Stimulated activated memory B cell treated with anti-CD40 and anti-IgM and Interleukin-4, amounts not matched to agents 10 μg/mL and 1 μg/mL and 100 μg/mL, for 72 hours (primary cell): ENCODE measurements at places on chromosomes 7 and 10.

DNA sequence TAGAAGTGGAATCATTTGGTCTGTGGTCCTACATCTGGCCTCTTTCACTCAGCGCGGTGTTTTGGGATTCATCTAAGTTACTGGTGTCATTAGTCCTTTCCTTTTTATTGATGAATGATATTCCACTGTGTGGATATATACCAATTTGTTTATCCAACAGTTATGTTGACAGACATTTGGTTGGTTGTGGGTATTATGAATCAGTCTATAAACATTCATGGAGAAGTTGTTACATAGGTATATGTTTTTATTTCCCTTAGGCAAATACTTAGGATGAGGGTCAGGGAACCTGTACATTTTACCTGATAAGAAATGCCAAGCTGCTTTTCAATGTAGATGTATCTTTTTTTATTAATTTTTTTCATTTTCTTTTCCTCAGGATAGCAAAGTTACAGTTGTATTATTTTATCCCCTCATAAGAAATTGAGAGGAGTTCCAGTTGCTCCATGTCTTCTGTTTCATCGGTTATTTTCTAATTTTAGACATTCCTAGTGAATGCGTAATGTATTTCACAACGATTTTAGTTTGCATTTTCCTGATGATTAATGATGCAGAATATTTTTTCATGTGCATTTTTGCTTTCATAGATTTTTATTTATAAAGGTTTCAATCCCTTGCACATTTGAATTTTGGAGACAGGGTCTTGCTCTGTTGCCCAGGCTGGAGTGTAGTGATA lies 203.8 kb upstream of the SH2B2 start:
- ATAC-seq: no peak

DNA sequence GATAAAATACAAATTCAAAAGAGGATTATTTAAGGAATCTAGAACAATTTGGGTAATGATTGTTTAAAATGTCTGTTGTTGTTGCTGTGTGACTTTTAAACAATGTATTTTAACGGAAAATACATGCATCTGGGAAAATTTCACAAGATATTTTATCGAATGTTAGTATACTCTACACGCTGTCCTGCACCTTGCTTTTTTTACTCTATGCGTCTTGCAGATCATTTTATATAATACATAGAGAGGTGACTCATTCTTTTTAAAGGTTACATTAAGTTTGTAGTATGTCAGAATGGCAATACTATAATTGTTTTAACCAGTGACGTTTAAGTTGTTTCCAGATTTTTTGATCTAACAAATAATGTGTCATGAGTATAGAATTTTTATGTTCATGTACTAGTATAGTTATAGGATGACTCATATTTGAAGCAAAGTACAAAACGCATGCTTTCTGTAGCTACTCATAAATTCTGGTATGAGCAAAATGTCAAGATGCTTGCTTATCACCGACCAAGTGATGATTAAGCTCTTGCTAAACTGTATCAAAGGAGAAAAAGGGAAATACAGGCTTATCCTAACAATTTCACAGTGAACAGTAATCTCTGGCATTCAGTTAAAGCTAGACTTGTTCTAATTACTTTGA lies 4.9 kb downstream of the DKK1 start:
- ATAC-seq: no peak

DNA sequence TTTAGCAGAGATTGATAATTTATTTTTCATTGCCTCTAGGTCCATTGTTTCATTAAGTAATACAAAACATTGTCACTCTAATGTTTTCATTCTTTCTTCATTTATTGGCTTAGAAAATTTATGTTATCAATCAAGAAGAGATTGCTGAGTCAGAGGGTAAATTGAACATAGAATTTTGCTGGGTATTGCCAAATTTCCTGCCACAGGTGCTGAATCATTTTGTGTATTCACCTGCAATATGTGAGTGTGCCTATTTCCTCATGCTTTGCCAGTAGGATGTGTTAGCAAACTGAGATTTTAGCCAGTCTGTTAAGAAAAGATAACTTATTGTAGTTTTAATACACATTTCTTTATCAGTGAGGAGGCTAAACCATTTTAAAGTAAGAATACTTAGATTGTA lies 38.0 kb downstream of the MARCHF5 start:
- ATAC-seq: no peak

GRCh38 chr7:4237296-4238235 lies 444.5 kb upstream of the FOXK1 start:
- no peak for ATAC-seq

DNA sequence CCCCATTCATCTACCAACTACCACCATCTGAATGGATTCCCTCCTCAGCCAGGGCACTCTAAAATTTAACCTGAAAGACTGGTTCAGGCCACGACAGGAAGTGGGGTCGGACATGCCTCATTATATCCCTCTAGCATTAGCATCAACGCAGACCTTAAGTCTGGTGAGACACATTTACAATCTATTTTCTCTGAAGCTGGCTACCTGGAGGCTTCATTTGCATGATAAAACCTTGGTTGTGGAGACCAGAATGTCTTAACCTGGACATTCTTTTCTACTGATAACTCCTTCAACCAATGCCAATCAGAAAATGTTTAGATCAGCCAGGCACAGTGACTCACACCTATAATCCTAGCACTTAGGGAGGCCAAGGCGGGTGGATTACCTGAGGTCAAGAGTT lies 42.3 kb downstream of the SVOPL start:
- no peak for ATAC-seq

GRCh38 chr7:28378574-28379149 lies 33.7 kb upstream of the CREB5 start:
- ATAC-seq: no peak

- peak; percentile 75 for ATAC-seq
Observed at GRCh38 chr7:12222889-12223579, 11.9 kb downstream of the TMEM106B start.

GRCh38 chr10:98169379-98169778 lies 34.9 kb downstream of the R3HCC1L start:
- ATAC-seq: no peak

- no peak for ATAC-seq
Observed at GRCh38 chr7:158868764-158869410, 12.5 kb downstream of the DYNC2I1 start.

GRCh38 chr7:66138994-66139752 lies 24.5 kb downstream of the CRCP start:
- ATAC-seq: no peak

DNA sequence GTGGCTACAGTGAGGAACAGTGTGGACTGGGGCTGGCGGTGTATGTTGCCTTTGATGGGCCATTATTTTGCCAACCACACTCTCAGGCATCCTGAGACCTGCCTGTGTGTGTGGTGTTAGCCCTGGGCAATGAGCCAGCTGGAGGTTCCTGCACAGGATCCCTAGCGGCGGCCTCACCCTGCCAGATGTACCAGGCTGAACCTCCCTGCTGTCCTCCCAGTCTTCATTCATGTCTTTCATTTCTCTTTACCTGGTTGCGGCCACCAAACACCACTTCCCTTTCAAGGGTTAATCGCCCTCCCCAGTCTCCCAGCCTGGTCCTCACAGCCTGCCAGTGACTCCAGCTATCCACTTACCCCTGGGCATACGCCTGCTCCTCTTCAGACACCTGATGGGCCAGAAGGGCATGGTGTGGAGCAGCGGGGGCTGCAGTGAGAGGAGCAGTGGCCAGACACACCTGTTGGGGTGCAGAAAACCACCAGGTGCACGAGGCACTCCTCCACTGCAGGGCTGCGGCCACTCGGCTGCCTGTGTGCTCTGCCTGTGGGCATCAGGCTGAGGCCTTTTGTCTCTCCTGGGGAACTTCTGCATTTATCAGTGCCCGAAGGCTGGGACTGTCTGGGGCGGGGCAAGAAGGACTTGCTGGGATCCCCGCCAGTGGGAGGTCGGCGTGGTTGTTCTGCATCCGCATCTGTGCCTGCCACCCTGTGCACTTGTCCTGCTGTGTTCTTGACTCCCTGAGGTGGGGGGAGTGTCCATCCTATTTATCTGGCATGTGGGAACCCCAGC lies 111.6 kb downstream of the ARHGAP22 start:
- ATAC-seq: peak; percentile 63

- ATAC-seq: no peak
Observed at GRCh38 chr7:78151229-78151628, 352.7 kb downstream of the PHTF2 start.

DNA sequence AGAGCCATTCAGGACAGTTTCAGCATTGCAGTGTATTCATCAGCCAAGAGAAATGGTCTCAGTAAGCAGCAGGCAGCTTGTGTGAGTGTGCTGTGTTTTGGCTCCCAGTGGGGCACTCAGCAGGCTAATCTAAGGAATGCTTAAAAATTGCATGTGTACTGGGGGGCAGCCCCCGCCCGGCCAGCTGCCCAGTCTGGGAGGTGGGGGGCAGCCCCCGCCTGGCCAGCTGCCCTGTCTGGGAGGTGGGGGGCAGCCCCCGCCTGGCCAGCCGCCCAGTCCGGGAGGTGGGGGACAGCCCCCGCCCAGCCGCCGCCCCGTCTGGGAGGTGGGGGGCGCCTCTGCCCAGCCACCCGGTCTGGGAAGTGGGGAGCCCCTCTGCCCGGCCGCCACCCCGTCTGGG lies 116.2 kb downstream of the GRID1 start:
- ATAC-seq: no peak

DNA sequence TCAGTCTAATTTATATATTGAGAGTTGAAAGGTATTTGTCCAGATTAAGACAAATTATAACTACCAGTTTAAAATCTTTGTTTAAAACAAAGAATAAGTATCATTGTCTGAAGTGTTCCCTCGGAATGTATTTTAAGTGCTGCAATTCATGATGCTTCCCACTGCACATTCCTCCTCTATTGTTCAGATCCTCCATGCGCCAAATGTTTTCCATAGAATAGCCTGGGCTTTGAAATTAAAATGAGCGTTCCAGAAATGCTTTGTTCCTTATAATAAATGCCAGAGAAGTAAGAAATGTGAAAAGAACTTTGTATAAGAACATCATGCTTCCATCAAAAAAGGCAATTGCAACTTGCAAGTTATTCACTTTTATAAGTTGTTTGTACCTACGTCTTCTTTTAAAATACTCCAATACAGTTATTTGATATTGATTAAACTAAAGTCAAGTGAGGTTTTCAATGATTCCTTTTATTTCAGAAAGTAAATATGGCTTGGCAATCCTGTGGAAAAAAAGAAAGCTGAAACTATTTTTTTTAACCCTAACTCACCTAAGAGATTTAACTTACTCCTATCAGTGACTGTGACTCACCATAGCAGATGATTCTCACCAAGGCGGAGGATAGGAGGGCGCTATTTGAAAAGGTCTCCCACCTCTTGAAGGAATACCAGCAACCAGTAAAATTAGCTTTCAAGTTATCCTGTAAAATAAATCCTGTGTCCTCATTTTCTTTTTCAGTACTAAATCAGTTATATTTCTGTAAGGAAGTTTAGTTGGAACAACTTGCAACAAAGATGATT lies 85.8 kb downstream of the CTNNA3 start:
- ATAC-seq: no peak

GRCh38 chr7:149865437-149865836 lies 8.3 kb upstream of the ATP6V0E2 start:
- no peak for ATAC-seq

GRCh38 chr7:107879400-107880035 lies 11.5 kb upstream of the DLD start:
- ATAC-seq: peak; percentile 71

DNA sequence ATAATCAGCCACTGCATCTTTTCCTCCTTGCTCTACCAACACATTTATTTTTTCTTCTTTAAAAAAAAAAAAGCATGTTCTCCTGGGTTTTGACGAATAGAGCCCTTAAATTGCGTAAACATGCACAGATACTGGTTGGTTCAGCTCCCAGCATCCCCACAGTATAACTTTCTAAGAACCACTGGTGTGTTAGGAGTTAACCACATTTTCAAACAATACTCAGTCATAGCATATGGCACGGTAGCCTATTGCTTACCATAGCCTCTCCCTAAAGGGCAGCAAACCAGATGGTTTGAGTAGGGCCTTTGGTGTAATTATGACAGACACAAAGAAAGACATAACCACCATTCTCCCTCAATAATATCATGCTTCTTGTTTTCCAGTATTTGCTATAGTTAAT lies 145.0 kb downstream of the LRRC4 start:
- no peak for ATAC-seq

DNA sequence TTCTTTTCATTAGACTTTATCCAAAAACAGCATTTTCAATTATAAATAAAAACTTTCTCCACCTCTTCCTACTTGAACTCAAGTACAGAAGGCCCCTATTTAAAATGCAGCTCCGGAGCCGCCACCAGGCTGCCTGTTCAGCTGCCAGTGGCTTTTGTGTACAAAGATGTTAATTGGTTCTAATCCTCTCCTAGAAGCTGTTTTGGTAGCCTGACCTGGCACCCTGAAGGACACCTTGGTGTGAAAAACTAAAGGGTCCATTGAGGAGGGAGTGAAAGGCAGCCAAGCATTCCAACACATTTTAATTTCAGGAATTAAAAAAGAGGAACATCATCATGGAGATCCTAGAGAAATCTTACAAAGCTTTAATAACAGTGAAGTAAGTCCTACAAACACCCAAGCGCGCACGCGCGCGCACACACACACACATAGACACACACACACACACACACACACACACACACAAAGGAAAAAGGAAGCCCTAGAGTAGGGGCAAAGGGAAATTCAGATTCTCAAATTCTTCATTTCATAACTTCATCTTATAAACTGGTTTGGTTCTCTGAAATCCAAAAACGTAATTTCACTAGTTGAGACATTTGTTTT lies 41.4 kb downstream of the VAX1 start:
- ATAC-seq: no peak

- ATAC-seq: no peak
Observed at GRCh38 chr10:22791665-22792064, 77.3 kb upstream of the PIP4K2A start.

GRCh38 chr10:93746844-93747284 lies 10.9 kb upstream of the LGI1 start:
- no peak for ATAC-seq

DNA sequence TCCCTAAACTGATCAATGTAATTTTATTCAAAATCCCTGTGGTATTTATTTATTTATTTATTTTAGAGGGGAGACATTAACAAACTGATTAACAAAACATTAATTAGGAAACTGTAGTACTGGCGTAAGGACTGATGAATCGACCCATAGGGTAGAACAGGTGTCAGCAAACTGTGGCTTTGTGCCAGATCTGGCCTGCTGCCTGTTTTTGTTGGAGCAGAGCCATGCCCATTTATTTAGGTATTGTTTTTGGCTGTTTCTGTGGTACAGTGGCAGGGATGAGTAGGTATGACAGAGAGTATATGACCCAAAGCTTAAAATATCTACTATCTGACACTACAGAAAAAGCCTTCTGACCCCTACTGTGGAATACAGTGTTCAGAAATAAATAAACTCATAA lies 332.5 kb upstream of the ETV1 start:
- no peak for ATAC-seq

DNA sequence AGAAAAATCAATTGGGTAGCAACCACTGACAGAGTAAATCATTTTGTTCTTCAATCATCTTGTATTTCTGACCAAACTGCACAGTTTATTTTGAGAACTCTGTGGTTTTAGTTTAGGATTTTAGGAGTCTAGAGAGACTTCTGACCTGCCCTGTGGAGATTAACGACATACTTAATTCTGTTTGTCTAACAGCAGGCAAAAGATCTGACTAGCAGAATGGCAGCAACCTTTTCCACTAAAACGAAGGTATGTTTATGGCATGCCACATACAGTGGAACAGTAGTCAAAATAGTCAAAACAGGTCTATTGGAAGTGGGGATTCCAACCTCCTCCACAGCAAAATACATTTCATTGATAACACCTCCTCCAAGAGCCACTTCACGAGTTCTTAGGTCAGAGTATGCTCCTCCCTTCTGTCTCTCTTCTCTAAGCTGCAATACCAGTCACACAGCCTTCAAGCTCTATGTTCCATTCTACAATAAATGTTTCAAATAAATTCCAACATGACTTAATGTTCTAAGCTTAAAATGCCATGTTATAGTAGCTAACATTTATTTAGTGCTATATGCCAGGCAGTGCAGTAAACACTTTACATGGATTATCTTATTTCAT lies 34.4 kb downstream of the NRCAM start:
- ATAC-seq: no peak
